EH (cell line): ENCODE measurements at places on chromosomes 1 and 21.
A peak's percentile ranks its signal among the peaks of the same experiment; 100 is the strongest.

DNA sequence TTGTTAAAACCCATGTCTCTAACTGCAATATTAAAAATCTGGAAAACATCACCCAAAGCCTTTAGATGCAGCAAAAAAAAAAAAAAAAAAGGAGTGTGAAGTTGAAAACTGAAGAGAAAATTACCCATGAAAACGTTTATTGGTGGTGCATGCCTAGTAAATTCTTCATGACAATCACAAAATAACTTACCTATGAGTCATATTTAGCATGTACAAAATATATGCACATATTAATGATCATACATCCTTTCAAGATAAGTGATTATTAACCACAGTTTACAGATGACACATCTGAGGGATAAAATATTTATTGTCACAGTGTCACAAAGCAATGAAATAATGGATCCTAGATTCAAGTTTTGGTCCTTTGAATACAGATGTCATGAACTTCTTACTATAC is 505.2 kb upstream of the NR5A2 start:
- DNase-seq: peak; percentile 53

DNA sequence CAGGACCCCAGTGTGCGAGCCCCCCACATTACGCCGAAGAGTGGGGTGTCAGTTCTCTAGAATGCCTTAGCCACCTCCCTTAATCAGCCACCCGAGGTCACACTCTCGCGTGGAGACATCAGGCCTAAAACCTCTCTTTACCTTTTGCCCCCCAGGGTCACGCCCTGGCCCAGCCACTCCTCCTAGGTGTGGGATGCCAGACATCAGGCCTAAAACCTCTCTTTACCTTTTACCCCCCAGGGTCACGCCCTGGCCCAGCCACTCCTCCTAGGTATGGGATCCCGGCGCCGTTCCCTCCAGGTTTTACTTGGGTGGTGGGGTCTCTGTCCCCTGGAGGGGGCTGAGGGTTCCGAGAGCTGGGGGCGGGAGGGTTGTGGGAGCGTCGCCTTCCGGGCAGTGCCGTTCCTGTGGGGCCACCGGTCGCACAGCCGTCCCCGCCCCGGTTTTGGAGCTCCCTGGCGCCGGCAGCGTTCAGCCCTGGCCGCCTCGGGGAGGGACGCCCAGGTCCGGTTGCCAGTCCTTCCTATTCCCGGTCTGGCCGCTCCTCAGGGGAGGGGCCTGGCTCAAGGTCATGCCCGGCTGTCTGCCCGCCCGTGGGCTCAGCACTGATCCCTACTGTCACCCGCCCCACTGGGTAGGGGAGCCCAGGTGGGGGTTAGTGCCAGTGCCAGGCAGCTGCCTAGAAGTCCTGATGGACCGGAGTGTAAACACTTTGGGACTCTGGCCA is 882 bp downstream of the VPS13D start:
- peak; percentile 50 for DNase-seq

DNA sequence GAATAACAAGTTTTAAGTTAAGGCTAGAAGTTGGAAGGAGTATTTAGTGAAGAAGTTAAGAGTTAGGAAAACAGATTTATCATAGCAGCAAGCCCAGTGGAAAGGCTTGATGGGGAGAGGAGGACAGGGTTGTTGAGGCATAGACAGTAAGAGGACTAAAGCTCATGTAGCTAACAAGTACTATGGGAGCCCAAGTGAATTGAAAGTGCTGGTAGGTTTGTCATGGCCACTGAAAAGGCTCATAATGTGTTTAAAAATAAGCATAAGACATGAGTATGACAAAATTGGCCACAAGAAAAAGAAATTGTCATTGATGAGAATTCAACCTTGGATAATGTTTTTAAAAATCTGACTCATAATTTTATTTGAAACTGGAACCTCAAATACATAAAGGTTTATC is 49.2 kb upstream of the CRB1 start:
- DNase-seq: no peak

DNA sequence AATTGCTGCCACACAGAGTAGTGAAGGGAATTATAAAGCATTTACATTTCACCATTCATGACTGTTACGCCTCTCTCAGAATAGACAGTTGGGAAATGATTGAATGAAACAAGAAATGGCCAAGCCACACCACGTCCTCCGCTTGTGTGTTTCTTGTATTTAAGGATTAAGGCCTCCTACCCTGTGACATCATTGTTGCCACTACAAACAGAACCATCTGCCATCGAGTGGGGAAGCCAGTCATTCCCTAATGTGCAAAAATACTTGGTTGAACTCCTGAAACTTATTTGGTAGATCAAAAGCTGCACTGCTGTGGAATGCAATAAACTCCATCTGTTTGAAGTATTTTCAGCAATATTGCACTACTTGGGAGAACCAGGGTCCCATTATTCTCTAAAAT is 99.0 kb upstream of the C1orf105 start:
- DNase-seq: peak; percentile 58

DNA sequence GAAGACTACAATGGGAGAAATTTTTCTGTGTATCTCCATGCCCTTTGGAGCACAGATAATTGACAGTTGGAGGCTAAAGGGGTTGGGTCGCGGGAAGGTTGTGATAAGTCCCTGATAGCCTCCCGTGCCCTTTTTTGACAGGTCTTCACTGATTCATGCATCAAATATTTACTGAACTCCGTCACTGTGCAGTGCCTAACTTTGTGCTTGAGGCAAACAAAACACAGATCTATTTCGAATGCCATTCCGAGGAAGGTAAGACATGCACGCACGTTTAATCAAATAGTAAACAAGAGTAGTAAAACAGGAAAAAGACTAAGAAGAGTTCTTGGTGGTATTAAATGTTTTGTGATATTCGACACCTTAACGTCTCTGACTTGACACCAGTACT is 494 bp upstream of the PIP5K1A start:
- no peak for DNase-seq

- no peak for DNase-seq
Observed at GRCh38 chr1:37628026-37628556, 6.6 kb downstream of the RSPO1 start.

GRCh38 chr1:188056011-188056410 is 1227.3 kb downstream of the PLA2G4A start:
- DNase-seq: no peak

- peak; percentile 42 for DNase-seq
Observed at GRCh38 chr1:8481650-8482380, 163.9 kb downstream of the SLC45A1 start.

DNA sequence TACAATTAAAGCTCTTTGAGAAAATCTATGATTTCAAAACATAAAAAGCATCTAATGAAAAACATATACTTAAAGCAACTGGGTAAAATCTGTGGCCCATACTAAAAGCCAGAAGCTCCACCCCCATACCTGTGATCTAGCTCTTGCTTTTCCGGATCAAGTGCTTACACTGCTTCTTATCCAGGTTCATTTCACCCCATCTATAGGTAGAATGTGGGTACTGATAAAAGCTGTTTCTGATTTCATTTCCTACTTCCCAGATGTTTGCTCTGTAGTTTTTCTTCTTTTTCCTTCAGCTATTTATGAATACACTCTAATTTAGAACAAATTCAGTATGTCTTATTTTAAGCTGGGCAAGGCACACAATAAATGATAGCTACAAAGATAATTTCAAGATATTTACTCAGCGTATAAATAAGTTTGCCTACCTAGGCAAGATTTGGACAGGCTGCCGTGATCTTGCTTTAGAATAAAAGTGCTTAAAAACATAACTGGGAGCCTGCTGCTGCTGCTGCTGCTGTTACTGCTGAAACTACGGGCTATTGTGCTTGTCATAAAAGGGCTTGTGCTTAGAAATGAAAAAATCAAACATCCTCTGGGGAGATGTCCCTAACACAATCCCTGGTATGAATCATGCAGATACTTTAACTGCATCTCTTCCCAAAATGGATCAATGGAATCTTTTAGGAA is 2.1 kb downstream of the SIPA1L2 start:
- peak; percentile 12 for DNase-seq

- DNase-seq: peak; percentile 41
Observed at GRCh38 chr21:43352568-43353281, 74.2 kb downstream of the SIK1 start.

DNA sequence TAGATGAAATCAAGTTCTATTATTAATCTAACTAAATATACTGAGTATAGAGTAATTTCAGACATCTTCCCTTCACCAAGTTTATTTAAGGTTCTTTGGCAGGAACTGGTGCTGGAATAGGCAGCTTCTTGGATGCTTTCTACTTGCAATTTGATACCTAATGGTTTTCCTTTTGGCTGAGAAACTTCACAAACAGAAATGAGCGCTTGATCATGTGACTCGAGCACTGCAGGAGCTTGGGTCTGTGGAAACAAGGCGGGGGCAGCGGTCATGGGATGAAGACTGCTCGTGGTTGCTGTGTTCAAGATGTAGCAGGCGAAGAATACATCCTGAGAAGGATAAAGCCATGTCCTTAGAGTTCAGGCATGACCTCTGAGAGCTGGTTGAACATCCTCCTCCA is 136.8 kb downstream of the PTPRC start:
- peak; percentile 29 for DNase-seq

DNA sequence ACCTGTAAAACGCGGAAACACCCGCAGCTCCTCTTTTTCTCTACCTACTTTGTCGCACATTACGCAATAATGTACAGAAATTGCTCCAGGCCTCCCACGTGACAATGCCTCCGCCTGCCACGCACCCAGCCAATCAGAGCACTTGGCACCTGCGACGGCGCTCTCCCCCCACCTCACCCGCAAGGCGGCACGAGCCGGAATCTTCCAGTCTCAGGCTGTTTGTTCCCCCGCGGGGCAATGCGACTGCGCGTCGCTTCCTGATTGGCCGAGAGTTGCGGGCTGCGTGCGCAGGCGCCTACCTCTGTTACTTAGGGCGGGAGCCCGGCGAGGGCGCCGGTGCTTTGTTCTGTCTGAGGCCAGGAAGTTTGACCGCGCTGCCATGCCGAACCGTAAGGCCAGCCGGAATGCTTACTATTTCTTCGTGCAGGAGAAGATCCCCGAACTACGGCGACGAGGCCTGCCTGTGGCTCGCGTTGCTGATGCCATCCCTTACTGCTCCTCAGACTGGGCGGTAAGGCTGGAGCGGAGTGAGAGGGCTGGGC is at the start of gene MAEL:
Gene MAEL (plus strand): TSS at position 307 of the 542 bp plus-strand sequence. CDS start 73 bp downstream, at position 380.
- DNase-seq: no peak

GRCh38 chr1:230849451-230850224 is 18.7 kb downstream of the C1orf198 start:
- peak; percentile 99 for DNase-seq

DNA sequence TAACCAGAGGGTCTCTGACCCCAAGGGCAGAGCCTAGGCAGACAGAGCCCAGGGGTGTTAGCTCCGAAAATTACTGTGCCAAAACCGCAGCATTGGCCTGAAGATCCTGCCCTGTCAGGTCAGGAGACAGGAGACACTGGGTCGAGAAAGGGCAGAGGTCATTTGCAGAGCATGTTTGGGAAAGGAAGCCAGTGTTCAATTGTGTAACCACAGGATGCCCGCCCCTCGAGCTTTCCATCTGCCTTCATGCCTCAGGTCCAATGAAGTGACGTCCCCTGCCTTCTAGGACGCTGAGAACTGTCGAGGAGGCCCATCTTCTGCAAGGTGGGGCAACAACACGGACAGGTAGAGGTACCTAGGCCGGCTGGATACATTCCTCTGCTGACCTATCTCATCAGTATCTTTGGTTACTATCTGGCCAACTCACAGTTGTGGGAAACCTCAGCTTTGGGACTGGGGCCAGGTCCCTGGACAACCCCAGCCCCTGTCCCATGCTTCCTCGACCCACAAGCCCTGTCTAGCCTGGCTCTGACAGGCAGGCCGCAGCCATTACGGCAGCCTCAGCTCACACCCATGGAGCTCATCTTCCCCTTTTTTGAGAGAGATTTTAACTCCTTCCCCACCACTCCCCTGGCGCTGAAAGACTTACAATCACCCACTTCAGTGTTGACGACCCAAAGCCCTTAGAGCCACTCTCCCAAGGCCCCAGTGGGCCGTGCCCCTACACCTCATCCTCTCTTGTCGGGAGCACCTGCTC is 1.3 kb downstream of the ARL8A start:
- DNase-seq: peak; percentile 29
